ENCODE measurements at places on chromosomes 13 and 19.
A peak's percentile ranks its signal among the peaks of the same experiment; 100 is the strongest.

DNA sequence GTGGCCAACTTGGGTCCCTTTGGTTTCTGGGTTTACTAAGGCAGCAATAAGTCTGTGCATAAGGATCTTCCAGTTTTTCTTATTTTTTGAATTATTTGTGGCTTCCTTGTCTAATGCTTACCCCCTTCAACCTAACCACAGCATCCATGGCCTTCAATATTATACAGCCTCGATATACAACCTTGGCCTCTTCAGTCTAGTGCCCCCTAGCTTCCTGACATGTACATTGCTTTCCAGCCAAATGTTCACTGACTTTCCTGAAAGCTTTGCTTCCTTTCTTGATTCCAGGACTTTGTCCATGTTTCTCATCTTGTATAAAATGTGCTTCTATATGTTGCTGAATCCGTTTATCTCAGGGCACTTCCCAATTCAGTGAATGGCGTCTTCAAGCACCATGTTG is 310.1 kb downstream of the OLFM4 start:
- DNase-seq: no peak

DNA sequence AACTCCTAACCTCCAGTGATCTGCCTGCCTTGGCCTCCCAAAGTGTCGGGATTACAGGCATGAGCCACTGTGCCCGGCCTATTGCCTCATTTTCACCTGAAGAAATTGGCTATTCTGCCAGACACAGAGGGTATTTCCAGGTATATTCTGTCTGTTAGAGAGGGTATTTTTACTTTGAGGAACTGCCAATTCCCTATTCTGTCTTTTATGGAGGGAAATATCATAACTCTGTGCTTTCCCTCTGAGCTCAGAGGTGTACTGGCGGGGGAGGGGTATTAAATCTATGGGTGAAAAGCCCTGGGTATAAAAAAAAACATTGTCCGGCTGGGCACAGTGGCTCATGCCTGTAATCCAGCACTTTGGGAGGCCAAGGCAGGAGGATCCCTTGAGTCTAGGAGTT is 24.8 kb downstream of the TSKS start:
- DNase-seq: no peak

DNA sequence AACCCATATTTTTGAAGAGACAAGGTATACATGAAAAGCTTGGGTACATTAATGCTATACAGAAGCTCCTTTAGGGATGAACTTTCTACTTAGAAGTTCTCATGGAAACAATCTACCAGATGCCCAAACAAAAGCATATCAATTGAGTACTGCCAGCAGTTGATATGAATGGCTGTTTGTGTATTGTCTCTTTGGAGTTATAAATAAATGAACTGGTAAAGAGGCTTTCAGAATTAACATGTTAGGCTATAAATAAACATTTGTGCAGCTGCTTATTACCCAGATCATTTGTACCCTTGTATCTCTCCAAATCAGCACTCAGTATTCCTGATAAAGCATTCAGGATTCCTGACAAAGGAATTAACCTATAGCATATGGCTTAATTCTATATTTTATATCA is 418.9 kb downstream of the FGF14 start:
- no peak for DNase-seq

DNA sequence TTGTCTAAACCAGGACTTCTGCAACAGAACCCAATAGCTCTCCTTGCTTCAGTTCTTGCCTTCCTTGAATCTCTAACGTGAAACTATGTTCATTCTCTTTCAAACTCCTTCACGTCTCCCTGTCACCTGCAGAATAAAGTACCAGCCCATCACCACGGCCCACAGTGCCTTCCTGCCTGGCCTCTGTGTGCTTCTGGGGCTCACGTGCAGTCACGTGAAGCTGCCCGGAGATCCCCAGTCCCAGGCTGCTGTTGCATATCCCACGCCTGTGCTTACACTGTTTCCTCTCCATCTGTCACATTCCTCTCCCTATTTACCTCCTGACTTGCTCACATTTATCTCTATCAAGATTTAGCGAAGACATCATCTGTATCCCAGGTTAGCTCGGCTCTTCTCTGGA is 102.8 kb downstream of the STARD13 start:
- DNase-seq: no peak

DNA sequence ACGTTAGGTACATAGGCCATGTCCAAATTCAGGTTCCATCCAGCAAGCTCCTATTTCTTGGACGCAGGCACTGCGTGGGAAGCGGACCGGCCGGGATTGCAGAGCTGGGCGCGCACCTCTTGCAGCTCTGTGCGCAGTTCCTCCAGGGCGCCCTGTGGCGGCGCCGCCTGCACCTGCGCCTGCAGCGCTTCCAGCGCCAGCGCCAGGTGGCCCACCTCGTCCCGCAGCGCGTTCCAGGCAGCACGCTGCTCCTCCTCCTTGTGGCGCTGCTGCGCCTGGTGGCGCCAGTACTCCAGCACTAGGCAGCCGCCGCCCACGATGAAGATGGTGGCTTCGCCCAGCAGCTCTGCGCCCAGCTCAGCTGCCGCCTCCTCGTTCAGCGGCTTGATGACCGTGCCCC is 31.1 kb downstream of the OPA3 start:
- DNase-seq: no peak

GRCh38 chr13:97914540-97914939 is 38.9 kb upstream of the IPO5 start:
- DNase-seq: no peak

DNA sequence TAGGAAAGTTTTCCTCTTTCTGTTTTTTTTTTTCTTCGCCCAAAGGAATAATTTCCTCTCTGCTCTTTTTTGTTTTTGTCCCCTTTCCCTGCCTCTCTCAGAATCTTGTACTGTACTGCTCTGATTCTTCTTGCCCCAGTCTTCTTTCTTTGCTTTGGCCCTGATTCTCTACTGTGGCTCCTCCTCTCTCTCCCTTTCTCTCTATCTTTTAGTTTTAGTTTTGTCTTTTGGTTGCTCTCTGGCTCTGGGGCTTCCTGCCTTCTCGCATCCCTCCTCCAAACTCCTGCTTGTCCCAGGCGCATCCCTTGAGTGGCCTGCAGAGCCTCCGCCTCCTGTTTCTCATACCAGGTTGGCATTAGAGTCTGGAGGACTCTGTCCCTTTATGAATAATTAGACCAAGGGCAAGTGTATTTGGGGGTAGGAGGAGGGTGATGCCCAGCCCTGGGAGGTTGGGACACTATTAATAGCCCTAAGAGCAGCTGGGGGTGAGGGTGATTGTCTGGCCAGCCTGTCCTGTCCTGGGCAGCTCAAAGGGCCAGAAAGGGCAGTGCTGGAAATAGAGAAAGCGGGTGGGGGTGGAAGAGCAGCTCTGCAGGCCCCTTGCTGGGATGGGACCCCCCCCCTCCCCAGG is 39.1 kb downstream of the LYL1 start:
- DNase-seq: no peak

- DNase-seq: no peak
Measured at GRCh38 chr19:4456476-4456842, 1.1 kb downstream of the UBXN6 start.

DNA sequence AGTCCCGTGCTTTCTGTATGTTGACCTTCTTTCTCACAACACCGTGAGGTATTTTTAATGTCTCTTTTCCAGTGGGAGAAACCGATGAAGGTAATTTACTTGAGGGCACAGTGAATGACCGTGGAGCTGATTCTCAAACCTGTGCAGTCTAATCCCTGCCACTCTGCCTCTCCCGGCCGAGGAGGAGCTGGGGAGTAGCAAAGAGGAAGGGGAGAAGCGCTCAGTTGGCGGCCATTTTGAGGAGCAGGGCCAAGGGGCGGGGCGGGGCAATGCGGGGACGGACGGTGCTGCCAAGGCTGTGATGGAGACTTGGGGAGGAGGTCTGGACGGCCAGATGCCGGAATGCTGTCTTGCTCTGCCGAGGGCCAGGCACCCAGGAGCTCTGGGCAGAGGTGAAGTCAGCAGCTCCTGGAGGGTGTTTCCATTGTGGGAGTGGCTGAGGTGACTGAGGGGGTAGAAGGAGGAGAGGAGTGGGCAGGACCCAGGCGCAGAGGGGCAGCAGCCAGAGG is 12.4 kb upstream of the RANBP3 start:
- no peak for DNase-seq

GRCh38 chr19:45254044-45254531 is 3.0 kb downstream of the MARK4 start:
- DNase-seq: no peak

DNA sequence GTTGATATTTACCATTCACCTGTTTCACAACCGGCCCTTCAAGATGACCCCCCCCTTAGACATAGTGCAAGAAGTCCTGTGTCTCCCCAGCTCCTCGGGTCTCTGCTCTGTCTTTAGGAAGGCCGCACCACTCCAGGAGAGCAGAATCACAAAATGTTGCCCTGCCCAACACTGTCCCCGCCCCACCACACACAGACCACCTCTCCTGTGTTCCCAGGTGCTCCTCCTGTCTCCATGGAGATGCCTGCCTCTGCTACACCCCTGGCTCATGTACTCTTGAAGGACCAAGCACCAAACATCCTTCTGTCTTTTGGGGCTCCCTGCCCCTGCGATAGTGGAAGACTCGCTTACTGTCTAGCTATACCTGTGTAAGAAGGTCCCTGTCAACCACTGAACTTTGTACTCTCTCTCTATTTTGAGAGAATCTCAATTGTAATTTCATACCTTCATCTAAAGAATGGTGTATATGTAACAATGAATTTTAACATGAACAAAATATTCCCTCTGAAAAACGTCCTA is 9.6 kb upstream of the TNFRSF19 start:
- DNase-seq: no peak

- no peak for DNase-seq
Measured at GRCh38 chr13:33125821-33126570, 109.8 kb downstream of the KL start.

GRCh38 chr13:22801402-22802003 is 379.3 kb upstream of the SGCG start:
- DNase-seq: no peak

GRCh38 chr19:56333506-56333905 is 18.9 kb upstream of the ZSCAN5A start:
- peak; percentile 68 for DNase-seq

- no peak for DNase-seq
Measured at GRCh38 chr13:72782717-72783116, 784 bp downstream of the PIBF1 start.

GRCh38 chr13:31276421-31276820 is 76.6 kb downstream of the B3GLCT start:
- DNase-seq: no peak

GRCh38 chr13:112172641-112173251 is 105.8 kb downstream of the SOX1 start:
- DNase-seq: no peak

DNA sequence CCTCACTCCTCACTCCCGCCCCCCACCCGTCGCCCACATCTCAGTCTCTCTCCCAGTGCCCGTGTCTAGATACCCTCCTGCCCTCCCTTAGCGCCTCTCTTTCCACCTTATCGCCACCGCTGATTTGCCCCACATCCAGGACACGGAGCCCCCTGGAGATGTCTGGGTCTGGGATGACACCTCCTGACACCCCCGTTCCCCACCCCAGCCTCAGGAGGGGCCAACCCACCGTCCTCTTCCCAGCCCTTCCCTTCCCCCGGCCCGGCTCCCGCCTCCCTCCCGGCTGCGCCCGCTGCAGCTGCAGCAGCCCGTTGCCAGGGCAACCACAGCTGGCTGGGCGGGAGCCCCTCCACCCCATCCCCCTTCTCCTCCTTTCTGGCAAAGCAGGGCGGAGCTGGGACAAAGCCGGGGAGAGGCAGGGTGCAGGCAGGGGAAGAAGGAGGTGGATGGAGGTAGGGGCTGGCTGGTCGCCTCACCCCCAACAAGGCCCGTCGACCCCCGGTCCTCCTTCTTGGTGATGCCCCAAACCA is 13.5 kb downstream of the DPF1 start:
- DNase-seq: no peak

DNA sequence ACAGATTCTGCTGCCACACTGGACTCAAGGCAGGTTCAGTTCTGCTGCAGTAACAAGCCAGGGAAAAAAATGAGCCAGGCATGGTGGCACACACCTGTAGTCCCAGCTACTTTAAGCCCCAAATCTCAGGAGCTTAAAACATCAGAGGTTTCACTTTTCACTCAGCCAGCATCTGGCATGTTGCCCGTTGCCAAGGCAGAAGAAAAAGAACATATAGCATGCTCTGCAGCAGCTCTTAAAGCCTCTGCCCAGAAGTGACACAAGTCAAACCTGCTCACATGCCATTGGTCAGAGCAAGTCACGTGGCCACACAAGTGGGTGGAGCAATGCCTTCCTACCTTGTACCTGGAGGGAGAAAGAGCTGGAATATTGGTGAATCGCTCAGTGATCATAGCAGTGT is 14.7 kb upstream of the ADGRE5 start:
- peak; percentile 76 for DNase-seq
